ENCODE measurements at places on chromosomes 6 and 20.
A peak's percentile ranks its signal among the peaks of the same experiment; 100 is the strongest.

- DNase-seq: no peak
Observed at GRCh38 chr6:149933036-149933435, 8.8 kb upstream of the ULBP2 start.

- no peak for DNase-seq
Observed at GRCh38 chr20:19683188-19683587, 74.9 kb upstream of the RIN2 start.

DNA sequence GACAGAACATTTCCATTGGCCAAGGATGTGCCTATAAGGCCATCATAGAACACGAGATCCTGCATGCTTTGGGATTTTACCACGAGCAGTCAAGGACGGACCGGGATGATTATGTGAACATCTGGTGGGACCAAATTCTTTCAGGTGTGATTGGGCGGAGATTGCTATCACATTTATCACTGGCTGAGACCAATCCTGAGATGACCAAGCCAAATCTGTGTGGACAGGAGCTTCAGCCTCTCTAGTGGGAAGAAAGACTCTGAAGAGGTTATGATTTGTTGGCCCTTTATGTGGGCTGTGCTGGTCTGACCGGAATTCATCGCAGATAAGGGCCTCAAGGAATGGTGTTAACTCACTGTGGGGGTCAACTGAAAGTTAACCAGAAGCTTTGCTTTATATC lies 26.4 kb downstream of the MEP1A start:
- no peak for DNase-seq

- DNase-seq: no peak
Observed at GRCh38 chr20:56316051-56316450, 42.7 kb upstream of the FAM210B start.

GRCh38 chr6:63674635-63675034 lies 39.0 kb downstream of the PHF3 start:
- DNase-seq: peak; percentile 12

DNA sequence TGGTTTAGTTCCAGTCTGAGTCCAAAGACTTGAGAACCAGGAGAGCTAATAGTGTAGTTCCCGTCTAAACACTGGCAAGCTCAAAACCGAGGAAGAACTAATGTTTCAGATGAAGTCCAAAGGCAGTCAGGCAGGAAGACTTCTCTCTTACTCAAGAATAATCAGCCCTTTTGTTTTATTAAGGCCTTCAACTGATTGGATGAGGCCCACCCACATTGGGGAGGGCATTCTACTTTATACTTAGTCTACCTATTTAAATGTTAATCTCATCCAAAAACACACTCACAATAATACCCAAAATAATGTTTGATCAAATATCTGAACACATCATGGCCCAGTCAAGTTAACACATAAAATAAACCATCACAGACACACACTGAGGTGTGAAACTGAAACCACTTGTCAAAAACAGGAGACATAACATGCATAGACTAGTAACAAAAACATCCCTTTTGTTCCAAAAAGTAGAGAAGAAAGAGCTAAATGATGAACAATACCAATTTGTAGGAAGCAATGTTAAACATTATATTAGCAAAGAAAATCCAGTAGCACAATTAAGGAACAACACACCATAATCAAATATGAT lies 50.2 kb upstream of the SENP6 start:
- DNase-seq: no peak

DNA sequence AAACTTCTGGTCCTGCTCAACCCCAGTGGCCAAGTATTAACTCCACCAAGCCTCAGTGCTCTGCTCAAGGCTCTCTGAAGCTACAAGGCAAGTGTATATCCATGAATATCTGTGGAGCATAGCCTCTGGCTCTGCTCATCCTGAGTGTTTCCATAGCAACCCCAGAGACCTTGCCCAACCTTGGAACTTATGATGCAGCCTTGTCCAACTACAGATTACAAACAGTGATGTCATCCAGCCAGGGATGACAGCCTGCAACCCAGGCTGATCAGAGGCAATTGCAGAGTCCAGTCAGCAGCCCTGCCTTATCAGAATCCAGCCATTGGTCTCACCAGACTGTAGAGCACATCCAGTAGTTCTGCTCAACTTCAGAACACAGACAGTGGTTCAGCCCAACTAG lies 65.5 kb upstream of the SPACA1 start:
- no peak for DNase-seq

DNA sequence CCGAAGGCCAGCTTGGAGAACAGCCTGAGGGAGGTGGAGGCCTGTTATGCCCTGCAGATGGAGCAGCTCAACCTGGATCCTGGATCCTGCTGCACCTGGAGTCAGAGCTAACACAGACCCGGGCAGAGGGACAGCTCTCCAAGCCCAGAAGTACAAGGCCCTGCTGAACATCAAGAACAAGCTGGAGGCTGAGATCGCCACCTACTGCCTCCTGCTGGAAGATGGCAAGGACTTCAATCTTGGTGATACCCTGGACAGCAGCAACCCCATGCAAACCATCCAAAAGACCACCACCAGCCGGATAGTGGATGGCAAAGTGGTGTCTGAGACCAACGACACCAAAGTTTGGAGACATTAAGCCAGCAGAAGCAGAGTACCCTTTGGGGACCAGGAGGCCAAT lies 223.5 kb upstream of the ID4 start:
- DNase-seq: no peak

GRCh38 chr6:142853244-142854180 lies 91.5 kb downstream of the HIVEP2 start:
- no peak for DNase-seq

GRCh38 chr6:32982084-32982701 lies 13.8 kb downstream of the BRD2 start:
- DNase-seq: no peak

DNA sequence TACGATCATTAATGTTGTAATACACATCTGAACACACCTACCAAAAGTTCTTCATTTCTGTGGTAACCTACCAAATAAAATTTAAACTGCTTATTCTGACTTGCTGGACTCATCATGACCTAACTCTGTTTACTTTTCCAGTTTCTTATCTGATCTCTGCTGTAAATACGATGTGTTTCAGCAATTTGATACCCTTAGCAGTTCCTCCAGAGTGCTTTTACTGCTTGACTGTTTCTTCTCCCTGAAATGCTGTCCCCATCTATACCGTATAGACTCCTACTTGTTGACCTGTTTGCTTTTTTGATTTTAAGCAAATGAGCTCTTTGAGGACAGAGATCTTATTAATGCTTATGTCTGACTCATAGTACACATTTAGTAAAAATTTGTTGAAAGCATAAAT lies 119.5 kb downstream of the SCAF8 start:
- no peak for DNase-seq

DNA sequence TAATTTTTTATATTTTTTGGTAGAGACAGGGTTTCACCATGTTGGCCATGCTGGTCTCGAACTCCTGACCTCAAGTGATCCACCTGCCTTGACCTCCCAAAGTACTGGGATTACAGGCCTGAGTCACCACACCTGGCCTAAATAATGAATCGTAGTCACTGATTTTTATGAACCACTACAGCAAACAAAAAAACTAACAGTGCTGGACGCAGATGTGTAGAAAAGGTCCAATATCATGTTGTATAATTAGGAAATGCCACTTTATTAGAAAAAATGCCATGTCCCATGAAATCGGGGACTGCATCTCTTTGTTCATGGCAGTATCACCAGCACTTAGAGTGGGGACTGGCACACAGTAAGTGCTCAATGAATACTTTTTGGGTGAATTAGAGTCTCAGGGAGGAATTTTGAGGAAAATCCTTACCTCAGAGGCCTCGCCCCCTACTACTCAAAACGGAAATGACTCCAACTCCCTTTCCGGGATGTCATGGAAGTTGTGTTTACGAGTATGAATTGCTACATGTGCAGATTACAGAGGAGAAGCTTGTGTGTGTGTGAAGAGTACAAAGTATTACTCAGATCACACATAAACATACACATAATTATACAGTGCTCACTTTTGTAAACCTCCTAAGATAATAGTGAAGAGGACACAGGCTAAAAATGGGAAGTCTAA lies 43.6 kb upstream of the FAM50B start:
- DNase-seq: peak; percentile 92

- no peak for DNase-seq
Observed at GRCh38 chr20:54174457-54175175, 830 bp upstream of the CYP24A1 start.

GRCh38 chr6:138161338-138162110 lies at the start of gene ARFGEF3:
ARFGEF3 (plus strand) TSS chr6:138161939; CDS start chr6:138162087, 148 bp downstream.
- peak; percentile 52 for DNase-seq

DNA sequence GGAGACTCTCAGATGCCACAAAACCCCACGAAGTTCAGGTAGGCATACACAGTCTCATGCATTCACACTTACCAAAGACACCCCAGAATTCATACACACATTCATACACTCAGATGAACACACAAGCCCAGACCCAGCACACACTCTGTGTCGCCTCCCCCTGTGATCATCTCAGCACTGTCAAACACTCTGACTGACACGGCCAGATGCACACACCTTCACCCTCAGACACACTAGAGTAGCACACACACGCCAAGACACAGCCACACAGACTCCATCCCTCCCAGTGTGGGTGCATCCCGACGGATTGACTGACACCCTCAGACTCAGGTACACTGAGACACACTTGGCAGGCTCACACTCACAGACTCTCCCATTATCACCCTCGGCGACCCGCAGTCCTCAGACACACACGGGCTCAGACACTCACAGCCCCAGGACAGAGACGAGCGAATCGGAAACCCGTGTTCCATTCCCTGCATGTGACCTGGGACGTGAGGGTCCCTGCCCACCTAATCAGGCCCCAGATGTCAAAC lies 872 bp upstream of the RIMS4 start:
- no peak for DNase-seq

- DNase-seq: no peak
Observed at GRCh38 chr6:99393366-99393697, 663 bp downstream of the COQ3 start.

GRCh38 chr6:165511807-165512206 lies 151.2 kb downstream of the PDE10A start:
- no peak for DNase-seq

GRCh38 chr20:43959079-43959919 lies 44.6 kb downstream of the TOX2 start:
- DNase-seq: peak; percentile 45

- no peak for DNase-seq
Observed at GRCh38 chr6:9978480-9978879, 436.4 kb downstream of the TFAP2A start.

- peak; percentile 59 for DNase-seq
Observed at GRCh38 chr20:19855416-19855815, 97.4 kb downstream of the RIN2 start.

GRCh38 chr6:106789428-106790148 lies 160.2 kb downstream of the QRSL1 start:
- no peak for DNase-seq

DNA sequence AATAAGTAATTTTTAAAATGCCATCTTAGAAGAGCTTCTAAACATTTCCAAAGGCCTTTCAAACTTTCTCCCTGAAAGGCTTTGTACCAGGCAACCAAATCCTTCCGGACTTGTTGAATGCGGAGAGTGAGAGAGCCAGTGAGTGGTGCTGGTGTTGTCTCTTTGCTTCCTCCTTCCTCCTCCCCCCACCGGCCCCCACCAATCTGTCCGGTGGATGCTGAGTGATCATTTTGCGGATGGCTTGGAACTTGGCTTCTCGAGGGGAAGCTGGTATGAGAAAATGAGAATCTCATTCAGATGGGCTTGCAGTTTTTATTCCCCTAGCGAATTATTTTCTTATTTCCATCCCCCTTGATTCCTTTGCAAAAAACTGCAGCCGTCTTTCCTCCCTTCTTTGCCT lies 97.3 kb downstream of the ANKRD60 start:
- DNase-seq: no peak

DNA sequence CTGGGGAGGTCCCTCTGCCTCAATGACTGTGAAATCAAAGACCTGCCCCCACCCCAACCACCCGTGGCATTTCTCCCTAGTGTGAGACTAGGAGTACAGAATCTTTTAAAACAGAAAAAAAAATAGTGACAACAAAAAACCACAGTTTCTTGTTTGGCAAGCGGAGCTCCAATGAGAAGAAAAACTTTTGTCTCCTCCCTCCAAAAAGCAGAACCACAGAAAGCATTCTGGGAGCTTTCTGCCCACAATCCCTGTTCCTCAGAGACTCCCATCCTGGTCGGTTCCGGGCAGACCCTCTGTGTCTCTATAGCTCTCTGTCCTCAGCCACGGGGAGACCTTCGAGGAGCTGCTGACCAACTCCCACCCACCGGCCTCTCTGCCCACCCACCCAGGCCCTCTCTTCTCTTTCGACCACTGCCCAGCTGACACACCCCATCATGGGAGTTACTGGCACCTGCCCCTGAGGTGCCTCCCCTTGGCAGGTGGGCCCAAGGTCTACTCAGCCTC lies 4.9 kb downstream of the PREX1 start:
- no peak for DNase-seq

GRCh38 chr6:146546443-146547043 lies 2.9 kb downstream of the RAB32 start:
- peak; percentile 63 for DNase-seq

DNA sequence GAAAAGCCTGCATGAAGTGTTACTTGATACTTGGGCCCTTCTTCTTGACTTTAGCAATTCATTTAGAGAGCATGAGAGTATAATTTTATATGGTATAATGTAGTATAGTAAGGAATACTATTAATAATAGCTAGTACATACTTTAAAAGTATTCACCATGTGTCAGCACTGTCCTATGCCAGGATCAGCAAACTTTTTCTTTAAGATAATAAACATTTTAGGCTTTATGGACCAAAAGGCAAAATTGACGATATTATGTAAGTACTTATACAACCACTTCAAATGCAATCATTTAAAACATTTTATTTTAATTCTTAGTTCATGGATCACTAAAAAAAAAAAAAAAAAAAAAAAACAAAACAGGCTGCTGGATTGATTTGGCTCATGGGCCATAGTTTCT lies 163.9 kb downstream of the IBTK start:
- DNase-seq: no peak

- DNase-seq: no peak
Observed at GRCh38 chr6:48584846-48585245, 473.8 kb upstream of the PTCHD4 start.

DNA sequence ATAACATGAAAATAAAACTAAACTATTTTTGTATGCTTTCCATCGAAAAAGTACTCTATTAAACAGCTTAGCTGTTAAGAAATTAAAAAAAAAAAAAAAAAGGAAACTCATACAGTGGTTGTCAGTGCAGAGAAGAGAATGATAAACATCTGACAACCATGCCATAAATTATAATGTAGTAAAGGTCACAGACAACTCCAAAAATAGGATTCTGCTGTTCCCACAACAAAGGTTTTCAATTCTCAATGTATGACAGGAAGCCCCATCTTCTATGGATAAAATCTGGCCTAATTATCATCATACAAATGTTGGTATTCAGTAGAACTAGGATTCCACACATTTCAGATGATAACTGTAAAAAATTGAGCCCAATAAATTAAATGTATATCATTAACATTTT lies 5.0 kb downstream of the PLN start:
- DNase-seq: no peak

- no peak for DNase-seq
Observed at GRCh38 chr6:158774717-158775449, 44.3 kb downstream of the EZR start.
